ENCODE measurements at places on chromosomes 2 and 18. TPM values are rescaled to one million over a fixed set of nuclear protein-coding genes. Genes with fewer than 3 reads are reported as not detected.

CPS1 gene
- not detected for polyA plus RNA-seq

UGT1A6 gene
- not detected for polyA plus RNA-seq

GAREM2 gene
- not detected for polyA plus RNA-seq

XIRP2 gene
- 0.25 TPM for polyA plus RNA-seq

CXCR2 gene
- 0.45 TPM for polyA plus RNA-seq

UGT1A10 gene
- polyA plus RNA-seq: not detected

- DNase-seq: peak; percentile 69
These were observed 31.8 kb upstream of the NTSR2 start for GRCh38 chr2:11701751-11702301.

GRCh38 chr18:79257480-79257879 lies 138.2 kb upstream of the NFATC1 start:
- DNase-seq: no peak

DNA sequence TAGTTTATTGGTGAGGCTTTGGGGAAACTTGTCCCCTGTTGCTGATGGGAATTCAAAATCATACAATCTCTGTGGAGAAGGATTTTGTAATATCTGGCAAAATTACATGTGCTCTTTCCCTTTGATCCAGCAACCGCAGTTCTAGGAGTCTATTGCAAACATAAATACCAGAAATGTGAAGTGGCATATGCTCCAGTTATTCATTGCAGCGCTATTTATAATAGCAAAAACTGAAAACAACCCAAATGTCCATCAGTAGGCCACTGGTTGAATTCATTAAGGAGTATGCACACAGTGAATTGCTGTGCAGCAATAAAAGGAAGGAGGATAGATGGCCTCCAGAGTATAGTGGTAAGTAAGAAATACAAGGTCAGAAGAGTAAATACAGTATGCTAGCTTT lies 76.5 kb downstream of the HNRNPLL start:
- DNase-seq: no peak

DNA sequence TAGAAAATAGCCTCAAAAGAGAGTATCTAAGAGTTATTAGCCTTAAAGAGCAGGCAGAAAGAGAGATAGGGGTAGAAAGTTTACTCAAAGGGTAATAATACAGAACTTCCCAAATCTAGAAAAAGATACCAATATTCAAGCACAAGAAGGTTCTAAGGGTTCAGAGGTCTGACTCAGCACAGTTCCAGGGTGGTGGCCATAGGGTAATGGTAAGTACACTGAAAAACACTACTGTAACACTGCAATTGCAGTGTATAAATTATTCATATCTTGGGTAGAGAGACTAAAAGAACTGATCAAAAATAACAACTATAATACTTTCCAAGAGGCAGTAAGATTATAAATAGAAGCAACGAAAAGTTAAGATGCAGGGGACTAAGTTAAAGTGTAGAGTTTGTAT lies 115.2 kb downstream of the ROCK1 start:
- no peak for DNase-seq

- DNase-seq: no peak
These were observed 174.0 kb downstream of the CTNNA2 start for GRCh38 chr2:79686884-79687283.

DNA sequence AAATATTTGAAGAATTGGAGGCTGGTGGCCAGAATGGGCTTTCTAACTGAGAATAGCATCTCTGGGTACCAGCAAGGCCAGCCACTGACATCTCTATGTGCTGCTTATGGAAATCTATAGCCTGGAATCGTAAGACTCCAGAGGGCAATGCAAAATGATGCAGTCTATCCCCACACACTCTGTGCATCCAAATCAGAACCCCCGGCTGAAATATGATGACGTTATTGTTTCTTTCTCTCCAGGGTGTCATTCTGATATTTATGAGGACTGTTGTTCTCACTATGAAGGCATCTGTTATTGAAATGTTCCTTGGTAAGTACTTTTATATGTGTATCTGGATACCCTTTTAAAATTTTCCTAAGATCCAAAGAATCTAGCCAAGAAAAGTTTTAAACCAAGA lies 19.6 kb downstream of the VIT start:
- DNase-seq: no peak

- DNase-seq: no peak
These were observed 11.4 kb downstream of the ALPG start for GRCh38 chr2:232418056-232418455.

- no peak for DNase-seq
These were observed 86.6 kb upstream of the THOC1 start for GRCh38 chr18:354471-354870.

GRCh38 chr2:3667151-3667631 lies 9.2 kb downstream of the ALLC start:
- no peak for DNase-seq

DNA sequence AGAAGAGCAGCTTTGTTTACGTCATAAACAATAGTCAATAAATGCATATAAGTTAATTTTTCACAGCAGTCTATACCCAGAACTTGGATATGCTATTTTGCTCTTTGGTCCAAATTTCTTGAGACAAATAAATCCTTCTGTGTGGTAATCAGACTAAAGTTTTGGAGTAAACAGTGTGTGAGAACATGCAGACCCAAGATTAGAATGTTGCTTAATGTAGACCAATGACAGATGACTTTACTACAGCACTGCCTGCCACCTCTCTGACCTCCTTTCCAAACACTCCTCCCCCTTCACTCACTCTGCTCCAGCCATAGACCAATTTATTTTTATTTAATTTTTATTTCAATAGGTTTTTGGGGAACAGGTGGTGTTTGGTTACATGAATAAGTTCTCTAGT lies 115.3 kb upstream of the TANK start:
- DNase-seq: no peak

DNA sequence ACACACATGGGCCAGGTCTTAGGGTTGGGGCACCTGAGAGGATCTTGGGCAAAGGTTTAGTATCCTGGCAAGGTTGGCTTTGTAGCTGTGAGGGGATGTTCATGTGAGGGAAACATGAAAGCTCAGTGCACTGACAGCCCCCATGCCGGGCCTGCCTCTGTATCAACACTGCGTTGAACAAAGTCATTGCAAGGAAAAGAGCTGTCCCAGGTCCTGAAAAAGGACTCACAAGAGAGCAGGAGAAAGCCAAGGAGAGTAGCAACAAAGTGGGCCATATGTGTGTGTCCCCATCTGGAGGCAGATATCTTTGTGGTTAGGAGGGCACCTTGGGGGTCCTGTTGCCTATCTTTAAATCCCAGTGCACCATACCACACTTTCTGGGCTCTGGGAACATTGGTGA lies 237.8 kb upstream of the THSD7B start:
- DNase-seq: no peak

GRCh38 chr2:190948671-190949070 lies 65.3 kb downstream of the STAT1 start:
- DNase-seq: no peak

- DNase-seq: no peak
These were observed 23.8 kb downstream of the COPS8 start for GRCh38 chr2:237109421-237109934.

DNA sequence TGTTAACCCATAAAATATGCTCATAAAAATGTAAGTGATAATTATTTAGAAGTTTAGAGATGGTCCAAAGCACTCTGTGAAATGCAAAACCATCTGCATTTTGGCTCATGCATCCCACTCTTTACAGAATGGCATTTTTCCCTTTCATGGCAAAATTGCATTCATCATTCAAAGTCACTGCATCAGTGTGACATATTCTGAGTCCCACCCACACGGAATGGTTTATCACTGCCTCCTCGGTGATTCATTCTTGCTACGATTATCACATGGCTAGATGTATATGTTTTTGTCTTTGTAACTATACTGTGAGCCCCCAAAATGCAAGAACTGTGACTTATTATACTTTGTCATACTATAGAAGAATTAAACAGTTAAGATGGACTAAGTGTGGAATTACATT lies 293.0 kb downstream of the LRATD1 start:
- DNase-seq: no peak

GRCh38 chr18:77601567-77601966 lies 351.9 kb downstream of the GALR1 start:
- no peak for DNase-seq

DNA sequence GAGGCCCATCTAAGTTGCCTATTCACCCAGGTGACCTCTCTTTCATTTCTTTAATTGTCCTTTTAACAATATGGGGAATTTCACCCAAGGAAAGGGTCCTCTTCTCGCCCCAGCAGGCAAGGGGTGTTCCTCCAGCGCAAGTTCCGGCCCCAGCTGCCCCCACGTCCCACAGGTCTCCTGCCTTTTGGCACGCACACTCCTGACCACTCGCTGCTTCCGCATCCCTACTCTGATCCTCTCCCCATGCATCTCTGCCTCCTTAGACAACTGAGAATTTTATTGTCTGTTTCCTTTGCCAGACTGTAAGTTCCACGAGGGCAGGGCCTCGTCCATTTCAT lies 684 bp upstream of the ARPC2 start:
- DNase-seq: no peak

GRCh38 chr2:113176696-113177355 lies 3.1 kb downstream of the PSD4 start:
- DNase-seq: no peak

DNA sequence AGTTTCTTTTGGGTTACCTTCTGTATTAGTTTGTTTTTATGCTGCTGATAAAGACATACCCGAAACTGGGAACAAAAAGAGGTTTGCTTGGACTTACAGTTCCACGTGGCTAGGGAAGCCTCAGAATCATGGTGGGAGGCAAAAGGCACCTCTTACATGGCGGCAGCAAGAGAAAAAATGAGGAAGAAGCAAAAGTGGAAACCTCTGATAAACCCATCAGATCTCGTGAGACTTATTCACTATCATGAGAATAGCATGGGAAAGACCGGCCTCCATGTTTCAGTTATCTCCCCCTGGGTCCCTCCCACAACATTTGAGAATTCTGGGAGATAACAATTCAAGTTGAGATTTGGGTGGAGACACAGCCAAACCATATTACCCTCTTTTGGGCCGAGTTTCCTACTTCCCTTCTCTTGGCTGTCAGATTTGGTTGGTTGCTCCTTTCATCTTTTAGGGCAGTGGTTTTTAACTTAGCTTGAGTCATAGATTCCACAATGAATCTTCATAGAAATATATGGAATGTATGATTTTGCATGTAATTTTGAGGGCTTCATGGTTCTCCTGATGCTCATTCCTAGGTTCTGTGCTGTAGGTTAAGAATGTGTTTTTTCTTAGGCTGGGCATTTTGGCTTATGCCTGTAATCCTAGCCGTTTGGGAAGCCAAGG lies 44.2 kb downstream of the CEP192 start:
- DNase-seq: no peak

DNA sequence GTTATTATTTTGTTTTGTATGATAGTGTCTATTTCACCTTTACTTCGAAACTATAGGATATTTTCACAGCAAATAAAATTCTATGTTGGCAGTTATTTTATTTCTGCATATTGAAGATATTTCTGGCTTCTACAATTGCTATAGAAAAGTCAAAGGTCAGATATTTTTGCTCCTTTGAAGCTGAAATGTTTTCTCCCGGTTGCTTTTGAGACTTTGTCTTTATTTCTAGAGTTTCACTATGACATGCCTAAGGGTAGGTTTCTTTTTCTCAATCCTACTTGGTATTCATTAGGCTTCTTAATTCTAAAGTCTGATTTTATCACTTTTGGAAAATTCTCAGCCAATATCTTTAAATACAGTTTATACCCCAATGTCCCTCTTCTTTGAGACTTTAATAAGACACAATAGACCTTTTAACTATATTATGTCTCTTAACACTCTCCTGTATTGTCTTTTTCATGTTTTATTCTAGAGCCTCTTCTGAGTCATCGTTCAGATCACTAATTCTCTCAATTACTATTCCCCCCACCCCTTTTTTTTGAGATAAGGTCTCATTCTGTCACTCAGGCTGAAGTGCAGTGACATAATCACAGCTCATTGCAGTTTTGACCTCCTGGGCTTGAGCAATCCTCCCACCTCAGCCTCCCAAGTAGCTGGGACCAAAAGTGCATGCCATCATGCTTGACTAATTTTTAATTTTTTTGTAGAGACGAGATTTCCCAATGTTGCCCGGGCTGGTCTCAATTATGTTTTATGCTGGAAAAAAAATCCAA lies 50.5 kb downstream of the USP37 start:
- no peak for DNase-seq

DNA sequence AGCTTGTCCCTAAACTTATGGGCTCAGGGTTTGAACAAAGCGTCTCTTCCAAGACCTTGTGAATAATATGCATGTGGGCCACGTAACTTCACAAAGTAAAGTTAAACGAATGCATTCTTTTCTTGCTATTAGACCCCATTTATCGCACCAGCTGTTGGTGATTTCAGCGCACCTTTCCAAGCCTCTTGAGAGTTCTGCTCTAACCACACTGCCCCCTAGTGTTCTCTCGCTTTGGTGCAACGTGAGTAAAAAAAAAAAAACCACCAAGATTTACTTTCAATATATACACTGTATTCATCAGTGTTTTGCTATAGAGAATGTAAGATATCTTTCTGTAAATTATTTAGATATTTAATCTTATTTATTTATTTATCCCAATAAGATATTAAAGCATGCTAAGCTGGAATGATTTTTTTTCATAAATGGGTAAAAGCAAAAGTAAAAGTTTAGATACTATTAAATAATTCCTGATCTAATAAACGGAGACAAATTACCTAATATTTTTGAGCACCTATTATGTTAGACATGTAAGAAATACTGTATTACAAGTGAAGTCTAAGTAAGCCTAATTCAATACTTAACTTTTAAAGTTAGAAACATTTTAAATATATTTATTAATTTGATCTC lies 459.5 kb downstream of the DLGAP1 start:
- DNase-seq: peak; percentile 11

- no peak for DNase-seq
These were observed 354.9 kb upstream of the CDH20 start for GRCh38 chr18:60978338-60978737.

- no peak for DNase-seq
These were observed 65.0 kb upstream of the IKZF2 start for GRCh38 chr2:213216461-213216860.

- DNase-seq: no peak
These were observed 1112.3 kb upstream of the FANCL start for GRCh38 chr2:59353306-59353921.

- peak; percentile 42 for DNase-seq
These were observed 31.1 kb downstream of the NAB1 start for GRCh38 chr2:190679813-190680591.

- DNase-seq: no peak
These were observed 301.8 kb downstream of the XIRP2 start for GRCh38 chr2:167190053-167190452.

DNA sequence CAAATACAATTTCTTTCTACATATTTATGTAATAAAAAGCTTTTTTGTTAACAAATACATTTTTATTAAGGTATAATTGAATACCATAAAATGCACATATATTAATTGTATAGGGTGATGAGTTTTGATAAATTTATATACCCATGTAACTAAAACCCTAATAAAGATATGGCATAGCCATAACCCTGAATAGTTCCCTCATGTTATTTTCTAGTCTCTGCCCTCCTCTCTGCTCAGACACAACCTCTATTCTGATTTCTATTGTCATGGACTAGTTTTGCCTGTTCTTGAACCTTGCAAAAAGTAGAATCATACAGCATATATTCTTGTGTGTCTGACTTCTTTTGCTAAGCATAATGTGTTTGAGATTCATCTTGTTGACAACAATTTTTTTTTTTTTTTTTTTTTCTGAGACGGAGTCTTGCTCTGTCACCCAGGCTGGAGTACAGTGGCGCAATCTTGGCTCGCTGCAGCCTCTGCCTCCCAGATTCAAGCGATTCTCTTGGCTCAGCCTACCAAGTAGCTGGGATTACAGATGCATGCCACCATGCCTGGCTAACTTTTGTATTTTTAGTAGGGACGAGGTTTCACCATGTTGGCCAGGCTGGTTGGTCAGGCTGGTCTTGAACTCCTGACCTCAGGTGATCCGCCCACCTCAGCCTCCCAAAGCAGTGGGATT lies 38.6 kb upstream of the ZNF512 start:
- no peak for DNase-seq

- no peak for DNase-seq
These were observed 130.4 kb downstream of the CTIF start for GRCh38 chr18:48669180-48669675.

Data from naive B cell (primary cell).